ENCODE measurements at places on chromosomes 3 and 15.

- no peak for DNase-seq
Observed at GRCh38 chr3:114565216-114565615, 271.4 kb downstream of the TIGIT start.

GRCh38 chr3:193333229-193333628 lies 45.3 kb downstream of the ATP13A5 start:
- DNase-seq: no peak

- no peak for DNase-seq
Observed at GRCh38 chr15:90697175-90697574, 20.0 kb upstream of the BLM start.

- no peak for DNase-seq
Observed at GRCh38 chr3:57587905-57588304, 9.2 kb downstream of the ARF4 start.

DNA sequence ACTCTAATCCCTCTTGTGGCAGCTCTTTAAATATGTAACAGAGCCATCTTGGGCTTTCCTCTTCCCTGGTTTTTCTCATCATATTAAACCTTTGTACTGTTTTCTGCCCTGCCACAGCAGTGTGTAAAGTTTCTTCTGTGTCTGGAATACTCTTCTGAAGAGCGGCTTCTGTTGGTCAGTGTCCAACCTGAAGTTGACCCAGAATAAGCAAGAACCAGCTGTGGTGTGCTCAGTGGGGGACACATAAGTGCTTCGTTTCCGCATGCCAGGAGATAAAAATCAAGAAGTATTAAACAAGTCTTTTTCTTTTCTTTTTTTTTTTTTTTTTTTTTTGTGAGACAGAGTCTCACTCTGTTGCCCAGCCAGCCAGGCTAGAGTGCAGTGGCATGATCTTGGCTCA lies 173.2 kb upstream of the CHRM5 start:
- no peak for DNase-seq

- no peak for DNase-seq
Observed at GRCh38 chr3:107644631-107645030, 121.9 kb downstream of the BBX start.

DNA sequence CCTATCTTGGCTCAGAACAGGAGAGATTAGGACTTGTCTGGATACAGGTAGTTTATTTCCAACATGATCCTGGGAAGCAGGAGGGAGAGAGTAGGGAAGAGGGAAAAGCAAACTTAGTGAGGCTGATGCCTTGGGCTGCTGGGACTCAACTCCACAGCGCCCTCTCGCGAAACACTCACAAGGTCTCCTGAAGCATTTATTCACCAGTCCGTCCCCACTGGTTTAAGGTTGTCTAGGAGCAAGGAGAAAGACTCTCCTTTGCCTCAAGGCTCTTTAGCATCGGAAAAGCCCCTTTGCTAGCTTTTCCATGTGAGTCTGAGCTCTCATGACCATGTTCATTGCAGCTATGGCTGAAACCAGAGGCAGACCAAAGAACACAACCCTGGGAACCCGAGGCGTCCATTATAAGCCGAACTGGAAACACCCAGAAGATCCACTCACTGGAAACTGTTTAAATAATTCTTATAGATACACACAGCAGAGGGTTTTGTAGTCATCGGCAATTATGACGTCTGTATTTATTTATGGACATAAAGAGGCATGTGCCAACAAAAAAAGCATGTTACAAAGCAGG lies 244.5 kb downstream of the CD47 start:
- no peak for DNase-seq

DNA sequence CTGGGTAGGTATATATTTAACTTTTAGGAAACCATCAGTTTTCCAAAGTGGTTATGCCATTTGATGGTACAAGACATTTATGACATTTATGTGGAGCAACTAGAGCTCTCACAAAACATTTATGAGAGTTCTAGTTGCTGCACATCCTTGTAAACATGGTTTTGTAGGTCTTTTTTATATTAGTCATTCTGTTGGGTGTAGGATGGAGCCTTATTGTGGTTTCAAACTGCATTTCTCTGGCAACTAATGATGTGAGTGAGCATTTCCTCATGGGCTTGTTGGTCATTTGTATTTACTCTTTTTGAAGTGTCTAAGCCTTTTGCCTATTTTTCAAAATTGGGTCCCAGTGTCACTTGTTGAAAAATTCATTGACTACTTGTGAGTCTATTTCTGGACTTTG lies 45.7 kb upstream of the MGLL start:
- DNase-seq: no peak

- no peak for DNase-seq
Observed at GRCh38 chr3:72728958-72729467, 119.2 kb downstream of the SHQ1 start.
